Naive thymus-derived CD8-positive, alpha-beta T cell (primary cell): ENCODE measurements at places on chromosomes 2 and 18.
A peak's percentile ranks its signal among the peaks of the same experiment; 100 is the strongest.

DNA sequence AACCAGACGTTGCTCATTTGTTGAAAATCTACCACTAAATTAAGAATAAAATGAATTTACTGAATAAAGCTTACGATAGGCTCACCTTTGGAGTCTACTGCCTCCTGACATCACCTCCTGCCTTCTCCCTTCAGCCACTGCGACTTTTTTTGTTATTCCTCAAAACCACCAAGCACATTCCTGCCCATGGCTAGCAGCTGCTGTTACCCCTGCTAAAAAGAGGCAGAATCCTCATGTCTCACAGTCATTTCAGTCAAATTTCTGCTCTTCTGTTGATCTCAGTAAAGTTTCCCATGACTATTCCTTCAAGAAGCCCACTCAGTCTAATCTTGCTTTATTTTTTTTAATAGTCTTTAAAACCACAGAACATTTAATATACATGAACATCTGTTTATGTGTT lies 40.8 kb upstream of the ANKRD62 start:
- DNase-seq: no peak

GRCh38 chr2:218956039-218956438 lies 3.4 kb upstream of the CDK5R2 start:
- DNase-seq: no peak

DNA sequence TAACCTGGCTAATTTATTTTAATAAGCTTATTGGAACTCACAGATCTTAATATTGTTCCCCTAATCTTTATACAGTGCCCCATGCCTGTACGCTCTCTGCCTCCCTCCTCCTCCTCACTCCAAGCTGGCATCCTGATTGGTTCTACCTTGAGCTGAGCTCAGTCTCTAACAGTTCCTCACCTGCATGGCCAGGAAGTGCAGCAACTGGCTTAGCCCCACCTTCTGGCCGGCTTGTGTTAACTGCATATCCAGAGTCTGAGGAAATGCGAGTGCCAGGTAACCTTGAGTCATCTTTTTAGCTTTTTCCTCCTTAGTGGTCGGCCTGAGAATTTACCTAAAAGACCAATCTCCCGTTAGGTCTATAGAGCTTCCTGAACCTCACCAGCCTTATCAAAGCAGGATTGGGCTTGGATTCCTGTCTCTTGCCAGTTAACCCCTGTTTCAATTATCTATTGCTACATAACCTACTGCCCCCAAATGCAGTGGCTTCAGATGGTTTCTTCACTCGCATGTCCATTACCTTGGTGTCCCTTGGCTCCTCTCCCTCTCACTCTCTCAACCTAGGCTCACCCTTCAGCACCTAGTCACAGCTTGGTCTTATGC lies 89.5 kb upstream of the STK39 start:
- peak; percentile 72 for DNase-seq

- no peak for DNase-seq
Observed at GRCh38 chr2:24454294-24454693, 36.8 kb upstream of the NCOA1 start.

GRCh38 chr2:239913636-239914417 lies 111.3 kb downstream of the NDUFA10 start:
- DNase-seq: no peak

DNA sequence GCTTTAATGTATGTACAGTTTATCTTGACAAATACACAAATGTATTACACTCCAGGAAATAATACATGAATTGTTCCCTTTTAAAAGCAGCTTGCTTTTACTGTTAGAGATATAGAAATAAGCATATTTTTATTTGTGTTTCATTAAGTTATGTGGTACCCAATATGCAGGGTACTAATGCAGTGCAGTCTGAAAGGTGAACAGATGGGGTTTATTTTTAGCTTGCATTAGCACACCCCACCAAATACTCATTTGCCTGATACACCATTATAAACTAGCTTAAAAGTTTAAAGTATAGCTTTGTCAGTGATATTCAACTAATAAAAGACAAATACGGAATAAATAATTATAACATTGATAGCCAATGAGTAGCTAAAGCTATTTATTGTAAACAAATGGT lies 394.7 kb upstream of the ZNF804A start:
- no peak for DNase-seq

GRCh38 chr2:158922601-158923000 lies 45.8 kb upstream of the TANC1 start:
- no peak for DNase-seq

DNA sequence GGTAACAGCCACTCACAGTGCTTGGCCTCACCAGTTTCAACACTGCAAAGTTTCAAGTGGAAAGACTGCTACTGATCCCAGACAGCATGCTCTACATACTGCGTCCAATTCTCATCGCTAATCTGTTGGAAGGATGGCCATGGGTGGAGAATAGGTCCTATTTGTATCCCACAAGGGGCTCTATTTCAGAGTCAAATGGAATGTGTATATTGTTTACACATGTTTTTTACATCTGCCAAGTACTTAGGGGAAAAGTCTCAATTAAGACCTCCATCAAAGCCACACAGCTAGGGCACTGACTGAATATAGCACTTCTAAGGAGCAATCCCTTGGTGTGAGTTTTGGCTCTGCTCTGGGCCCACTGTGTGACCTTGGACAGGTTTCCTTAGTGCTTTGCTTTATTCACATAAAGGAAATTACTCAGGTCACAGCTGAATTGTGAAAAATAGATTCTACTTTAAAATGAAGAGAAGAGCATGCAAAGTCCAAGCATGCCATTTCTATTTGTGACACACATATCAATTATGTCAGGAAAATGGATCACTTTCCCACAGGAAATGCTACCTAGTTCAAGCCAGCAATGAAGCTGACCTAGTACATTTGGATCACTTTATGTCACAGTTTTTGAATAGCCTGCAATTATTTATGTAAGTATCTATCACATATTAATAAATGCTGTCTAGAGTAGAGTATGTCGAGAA lies 112.9 kb upstream of the STK17B start:
- DNase-seq: no peak

DNA sequence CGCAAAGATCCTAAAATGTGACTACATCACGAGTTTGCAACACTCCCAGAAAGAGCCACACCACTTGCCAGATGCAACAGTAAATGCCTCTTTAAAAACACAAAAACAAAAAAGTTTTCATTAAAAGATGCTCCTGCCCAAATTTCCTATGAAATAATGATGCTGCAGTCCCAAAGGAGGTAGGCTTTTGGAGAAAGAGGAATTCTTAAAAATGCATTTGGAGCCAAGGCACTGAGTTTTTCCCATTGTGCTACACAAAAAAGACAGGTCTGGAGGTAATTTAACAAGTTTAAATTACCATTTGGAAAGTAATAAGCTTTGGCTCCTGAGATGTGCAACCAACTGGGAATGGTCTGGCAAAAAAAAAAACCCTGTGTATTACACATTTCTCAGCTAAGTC lies 145.0 kb downstream of the PID1 start:
- DNase-seq: no peak

DNA sequence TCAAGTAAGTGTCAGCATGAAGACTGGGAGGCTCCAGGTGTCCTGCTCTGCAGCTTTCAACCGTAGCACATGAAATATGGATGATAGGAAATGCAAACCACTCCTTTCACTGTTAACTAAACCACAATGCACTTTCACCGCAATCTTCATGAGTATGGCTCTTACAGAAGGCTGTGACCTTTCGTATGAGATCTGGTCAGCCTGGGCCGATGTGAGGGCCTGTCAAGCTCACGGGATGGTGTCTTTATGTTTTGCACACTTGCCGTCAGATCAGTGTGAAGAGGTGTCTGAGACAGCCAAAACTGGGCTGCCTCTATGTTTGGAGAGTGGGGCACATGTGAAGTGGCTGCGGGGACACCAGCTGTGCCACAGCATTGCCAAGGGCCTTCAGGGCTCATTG lies 62.8 kb upstream of the AFF3 start:
- no peak for DNase-seq

GRCh38 chr18:67305466-67305865 lies 211.1 kb downstream of the DSEL start:
- DNase-seq: no peak

- DNase-seq: no peak
Observed at GRCh38 chr18:59768409-59768808, 71.2 kb upstream of the CCBE1 start.
